ENCODE measurements at places on chromosomes 13 and 19. TPM values are rescaled to one million over a fixed set of nuclear protein-coding genes. Genes with fewer than 3 reads are reported as not detected.
A peak's percentile ranks its signal among the peaks of the same experiment; 100 is the strongest.

DNA sequence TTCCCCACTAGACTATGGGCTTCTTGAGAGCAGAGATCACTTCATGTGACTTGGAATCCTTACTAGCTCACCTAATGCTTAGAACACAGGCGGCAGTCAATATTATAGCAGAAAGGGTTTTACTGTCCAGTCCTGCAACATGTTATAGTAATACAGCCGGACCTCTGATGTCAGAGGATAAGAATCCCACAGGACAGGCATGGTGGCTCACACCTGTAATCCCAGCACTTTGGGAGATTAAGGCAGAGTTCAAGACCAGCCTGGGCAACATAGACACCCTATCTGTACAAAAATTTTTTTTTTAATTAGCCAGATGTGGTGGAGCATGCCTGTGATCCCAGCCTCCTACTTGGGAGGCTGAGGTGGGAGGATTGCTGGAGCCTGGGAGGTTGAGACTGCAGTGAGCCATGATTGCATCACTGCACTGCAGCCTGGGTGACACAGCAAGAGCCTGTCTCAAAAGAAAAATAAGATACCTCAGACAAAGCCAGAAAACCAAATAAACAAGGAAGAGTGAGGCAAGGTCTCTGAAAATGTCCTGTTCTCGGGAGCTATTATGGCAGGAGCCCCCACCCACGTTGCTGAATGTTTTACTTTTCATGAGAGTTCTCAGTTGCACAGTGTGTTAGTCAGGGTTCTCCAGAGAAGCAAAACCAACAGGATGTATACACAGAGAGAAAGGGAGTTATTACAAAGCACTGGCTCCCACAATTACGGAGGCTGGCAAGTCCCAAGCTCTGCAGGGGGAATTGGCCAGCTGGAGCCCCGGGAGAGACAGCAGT, 100.8 kb downstream of the UBL3 start:
- no peak overlapping the region for H3K4me3 ChIP-seq
- H3K27me3 ChIP-seq = peaks cover 15% of the 10 kb centered on the region
- no peak overlapping the region for H3K27ac ChIP-seq

DNA sequence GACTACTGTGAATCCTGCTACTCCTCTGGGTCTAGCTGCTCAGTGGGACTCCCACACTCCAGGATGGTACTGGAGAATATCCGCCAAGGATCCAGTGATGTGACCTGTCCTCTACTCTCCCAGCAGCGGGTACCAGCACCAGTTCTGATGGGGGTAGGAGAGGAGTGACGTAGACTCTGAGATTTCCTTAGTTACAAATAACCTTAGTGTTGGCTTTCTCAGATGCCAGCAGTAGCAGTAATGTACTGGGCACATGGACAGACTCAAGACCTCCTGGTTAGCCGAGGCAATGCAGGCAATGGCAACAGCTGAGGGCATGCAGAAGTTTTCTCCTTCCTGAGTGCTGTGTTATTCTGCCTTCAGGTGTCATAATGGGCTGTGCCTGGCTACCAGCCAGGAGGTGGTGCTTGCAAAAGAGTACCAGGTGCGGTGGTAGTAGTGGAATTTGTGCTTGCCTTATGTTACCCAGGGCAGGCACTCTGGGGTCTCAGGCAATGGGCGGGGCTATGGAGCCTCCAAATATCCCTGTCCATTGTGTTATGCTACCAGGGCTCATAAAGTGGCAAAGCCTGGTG, 105.3 kb upstream of the KLF5 start:
- H3K36me3 ChIP-seq = peaks cover 22% of the 10 kb centered on the region
- no peak for DNase-seq
- no peaks in the 10 kb centered on the region for H3K4me1 ChIP-seq
- H3K27ac ChIP-seq = no peak overlapping the region
- H3K27me3 ChIP-seq = no peaks in the 10 kb centered on the region
- H3K4me3 ChIP-seq = no peak overlapping the region

GRCh38 chr13:107743100-107743499, 472.2 kb downstream of the LIG4 start:
- H3K36me3 ChIP-seq = no peaks in the 10 kb centered on the region
- no peak overlapping the region for H3K27ac ChIP-seq
- no peaks in the 10 kb centered on the region for H3K4me1 ChIP-seq
- no peak overlapping the region for H3K4me3 ChIP-seq
- H3K27me3 ChIP-seq = no peaks in the 10 kb centered on the region

DNA sequence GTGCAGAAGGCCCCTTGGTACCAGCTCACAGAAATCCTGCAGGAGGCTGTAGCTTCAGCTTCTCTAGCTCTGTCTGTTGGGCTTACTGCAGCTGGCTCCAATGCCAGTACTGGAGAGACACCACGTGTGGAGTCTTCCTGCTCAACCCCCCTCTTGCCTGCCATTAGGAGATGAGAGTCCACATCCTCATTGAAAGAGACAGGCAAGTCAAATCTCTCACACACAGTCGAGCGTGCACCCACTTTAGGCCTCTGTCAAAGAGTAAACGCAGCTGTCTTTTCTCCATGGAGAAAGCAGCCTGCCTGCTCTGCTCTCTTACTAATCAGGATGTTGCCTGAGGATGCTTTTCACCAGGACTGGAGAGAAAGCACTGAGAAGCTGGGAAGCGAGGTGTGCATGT, 523.0 kb upstream of the NBEA start:
- H3K36me3 ChIP-seq = no peaks in the 10 kb centered on the region
- H3K27me3 ChIP-seq = no peaks in the 10 kb centered on the region
- no peak overlapping the region for H3K4me3 ChIP-seq
- no peak for DNase-seq
- no peaks in the 10 kb centered on the region for H3K4me1 ChIP-seq

DNA sequence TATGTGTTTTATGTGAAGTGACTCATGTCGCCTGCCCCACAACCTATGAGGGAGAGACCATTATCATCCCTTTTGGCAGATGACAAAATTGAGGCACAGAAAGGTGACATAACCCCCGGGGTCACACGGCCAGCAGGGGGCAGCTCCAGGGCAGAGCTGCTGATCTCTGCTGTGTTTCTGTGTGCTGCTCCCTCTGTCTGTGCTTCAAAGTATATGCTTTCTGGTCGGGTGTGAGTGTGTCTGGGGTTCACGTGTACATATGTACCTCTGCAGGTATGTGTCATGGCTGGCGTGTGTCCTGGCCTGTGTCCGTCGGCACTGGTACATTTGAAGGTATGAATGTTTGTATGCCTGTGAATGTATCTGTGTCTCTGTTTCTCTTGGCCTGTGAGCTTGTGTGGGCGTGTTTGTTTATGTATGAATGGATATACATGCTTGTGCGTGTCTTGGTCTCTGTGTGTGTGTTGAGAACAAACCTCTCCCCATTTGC, 7.1 kb downstream of the LIPE start:
- H3K4me1 ChIP-seq = peaks cover 33% of the 10 kb centered on the region
- no peak overlapping the region for H3K27ac ChIP-seq
- H3K27me3 ChIP-seq = no peaks in the 10 kb centered on the region
- H3K36me3 ChIP-seq = peaks cover 3% of the 10 kb centered on the region
- no peak overlapping the region for H3K4me3 ChIP-seq

DNA sequence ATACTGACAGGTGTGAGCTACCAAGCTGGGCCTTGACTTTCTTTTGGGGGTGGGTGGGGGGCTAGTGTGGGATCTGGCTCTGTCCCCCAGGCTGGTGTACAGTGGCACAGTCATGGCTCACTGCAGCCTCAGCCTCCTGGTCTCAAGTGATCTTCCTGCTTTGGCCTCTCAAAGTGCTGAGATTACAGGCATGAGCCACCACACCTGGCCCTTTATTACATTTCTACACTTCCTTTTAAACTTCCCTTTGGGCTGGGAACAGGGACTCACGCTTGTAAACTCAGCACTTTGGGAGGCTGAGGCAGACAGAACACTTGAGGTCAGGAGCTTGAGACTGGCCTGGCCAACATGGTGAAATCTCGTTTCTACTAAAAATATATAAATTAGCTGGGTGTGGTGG, 12.0 kb downstream of the FTL start:
- H3K4me1 ChIP-seq = peaks cover 10% of the 10 kb centered on the region
- no peaks in the 10 kb centered on the region for H3K27me3 ChIP-seq
- DNase-seq = no peak
- no peak overlapping the region for H3K27ac ChIP-seq
- H3K36me3 ChIP-seq = peaks cover 5% of the 10 kb centered on the region

DNA sequence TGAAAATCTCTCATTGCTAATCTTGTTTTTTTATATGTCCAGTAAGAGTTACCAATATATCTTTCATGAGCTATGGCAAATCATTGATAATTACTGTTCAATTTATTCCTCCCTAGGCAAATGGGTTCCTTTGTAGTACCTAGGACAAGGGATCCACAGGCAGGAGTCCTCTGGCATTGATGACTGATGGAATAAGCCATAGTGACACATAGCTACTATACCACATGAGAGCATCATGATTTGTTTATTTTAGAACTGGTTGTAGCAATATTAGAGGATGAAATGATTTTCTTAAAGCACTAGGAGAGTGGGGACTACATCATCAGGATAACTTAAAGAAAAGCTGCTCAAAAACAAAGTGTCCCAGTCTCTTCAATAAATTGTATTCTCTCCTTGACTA, 21.7 kb upstream of the MAB21L1 start:
- no peak for DNase-seq
- no peaks in the 10 kb centered on the region for H3K36me3 ChIP-seq
- no peak overlapping the region for H3K27ac ChIP-seq
- no peaks in the 10 kb centered on the region for H3K4me1 ChIP-seq
- no peak overlapping the region for H3K4me3 ChIP-seq
- H3K27me3 ChIP-seq = no peaks in the 10 kb centered on the region

DNA sequence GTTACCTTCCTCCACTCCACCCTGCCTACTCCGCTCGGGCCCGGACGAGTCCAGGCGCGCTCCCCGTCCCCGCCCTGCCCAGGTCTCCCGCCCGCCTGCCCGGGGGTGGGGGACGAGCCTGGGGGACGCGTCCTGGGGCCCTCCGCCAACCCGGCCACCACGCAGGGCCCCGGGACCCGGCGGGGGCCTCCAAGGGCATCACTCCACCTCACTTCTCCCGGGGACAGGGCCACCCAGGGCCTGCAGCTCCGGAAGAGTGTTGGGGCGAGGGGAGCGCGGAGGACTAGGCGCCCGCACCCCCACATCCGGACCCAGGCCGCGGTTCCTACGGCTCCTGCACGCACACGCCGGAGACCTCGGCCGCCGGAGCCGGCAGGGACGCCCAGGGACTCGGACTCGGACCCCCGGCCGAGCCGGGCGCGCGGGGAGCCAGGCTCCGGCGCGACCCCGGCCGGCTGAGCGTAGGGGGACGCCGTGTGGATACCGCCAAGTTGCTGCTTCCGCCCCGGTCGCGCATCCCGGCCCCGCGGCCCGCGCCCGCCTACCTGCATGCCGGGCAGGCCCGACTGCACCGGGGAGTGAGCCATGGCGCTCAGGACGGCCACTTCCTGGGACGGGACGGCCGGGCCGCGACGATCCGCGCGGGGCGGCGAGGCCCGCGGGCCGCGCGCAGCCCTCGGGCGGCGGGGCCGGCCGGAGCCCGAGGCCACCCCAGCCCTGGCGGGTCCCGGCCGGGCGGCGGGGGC, 534 bp downstream of the STK24 start:
- peak overlapping the region; percentile 98 for H3K4me3 ChIP-seq
- peak overlapping the region; percentile 100 for H3K27ac ChIP-seq
- H3K27me3 ChIP-seq = no peaks in the 10 kb centered on the region

DNA sequence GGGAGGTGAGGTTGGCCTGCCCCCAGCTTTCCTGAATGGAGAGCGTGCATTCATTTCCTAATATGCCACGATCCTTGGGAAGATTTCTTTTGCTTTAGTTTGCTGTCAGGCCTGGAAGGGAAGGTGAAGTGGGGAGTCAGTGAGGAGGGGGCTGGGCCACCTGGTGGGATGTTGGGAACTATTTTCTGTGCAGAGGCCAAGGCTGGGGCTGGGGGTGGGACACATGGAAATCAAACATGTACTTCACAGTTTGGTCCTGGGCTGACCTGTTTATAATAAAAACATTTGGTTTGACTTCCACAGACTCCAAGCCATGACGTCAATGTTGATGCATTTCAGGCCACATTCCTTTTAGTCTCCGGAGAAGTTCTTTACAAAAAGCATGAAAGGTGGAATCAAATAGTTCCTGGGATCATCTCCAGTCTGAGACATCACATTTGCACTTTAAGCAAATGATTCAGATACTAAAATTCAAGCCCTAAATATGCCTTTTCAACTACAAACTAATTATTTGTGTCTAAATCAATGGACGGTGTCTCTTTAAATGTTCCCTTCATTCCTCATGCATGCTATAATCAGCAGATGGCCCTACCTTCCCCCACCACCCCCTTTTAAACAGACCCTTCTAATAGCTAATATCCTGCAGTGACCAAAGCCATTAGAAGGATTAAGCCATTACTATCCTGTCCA, 41.5 kb upstream of the MEDAG start:
- no peak for DNase-seq
- H3K27ac ChIP-seq = no peak overlapping the region
- peaks cover 11% of the 10 kb centered on the region for H3K4me1 ChIP-seq
- no peaks in the 10 kb centered on the region for H3K36me3 ChIP-seq
- no peak overlapping the region for H3K4me3 ChIP-seq

DNA sequence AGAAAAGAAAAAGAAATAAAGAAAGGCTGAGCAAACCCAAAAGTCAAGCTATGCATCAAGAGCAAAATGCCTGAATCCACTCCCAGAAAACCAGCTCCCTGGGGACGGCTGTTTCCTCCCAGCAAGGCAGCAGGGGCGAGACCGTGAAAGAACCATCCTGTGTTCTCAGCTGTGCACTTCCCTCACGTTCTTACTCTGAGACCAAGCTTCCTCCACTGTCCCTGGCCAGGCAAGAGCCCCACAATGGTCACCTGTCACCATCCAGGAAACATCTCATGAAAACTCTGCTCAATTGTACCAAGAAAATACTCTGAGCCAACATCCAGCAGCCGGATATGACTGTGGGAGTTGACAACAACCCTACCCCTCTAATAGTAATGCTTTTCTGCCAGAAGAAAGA, 22.9 kb downstream of the RAB20 start:
- H3K27ac ChIP-seq = no peak overlapping the region
- no peaks in the 10 kb centered on the region for H3K27me3 ChIP-seq
- H3K4me1 ChIP-seq = peaks cover 6% of the 10 kb centered on the region
- no peaks in the 10 kb centered on the region for H3K36me3 ChIP-seq

The ZNF154 gene
- total RNA-seq = 4.3 TPM

The SNAPC2 gene
- total RNA-seq = 25.5 TPM

The SPRYD7 gene
- 3.7 TPM for total RNA-seq

The LGALS4 gene
- 2.3 TPM for total RNA-seq

The KIR3DL1 gene
- 0.21 TPM for total RNA-seq

The CPAMD8 gene
- 0.28 TPM for total RNA-seq

The ZNF653 gene
- 12.3 TPM for total RNA-seq
